ENCODE measurements at places on chromosomes 1 and 21.

GRCh38 chr1:214363386-214363785, 82.4 kb downstream of the SMYD2 start:
- no peak for DNase-seq

- DNase-seq, result no peak
Observed at GRCh38 chr1:147211577-147211976, 13.6 kb downstream of the FMO5 start.

- DNase-seq, result no peak
Observed at GRCh38 chr1:116232989-116233514, 121.9 kb downstream of the MAB21L3 start.

GRCh38 chr1:47229886-47230691, 1.9 kb downstream of the TAL1 start:
- no peak for DNase-seq

DNA sequence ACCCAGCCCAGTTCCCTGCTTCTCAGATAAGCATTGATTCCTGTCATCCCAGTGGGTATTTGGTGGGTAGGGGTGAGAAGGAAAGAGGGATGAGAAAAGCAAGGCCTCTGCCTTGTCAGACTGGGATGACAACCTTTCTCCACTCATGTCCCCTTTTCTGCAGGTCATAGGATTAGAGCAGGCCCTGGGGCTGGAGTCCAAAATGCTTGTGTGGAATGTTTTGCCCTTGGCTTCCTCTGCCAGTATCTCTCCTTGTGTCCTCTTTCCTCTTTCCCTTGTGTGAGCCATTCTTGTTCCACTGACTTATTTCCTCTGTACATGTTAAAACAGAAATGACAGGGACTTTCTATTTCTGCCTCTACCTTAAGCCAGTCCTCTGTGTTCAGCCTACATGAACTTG, 4.1 kb downstream of the ATP2B4 start:
- no peak for DNase-seq

GRCh38 chr1:53127546-53127945, 14.9 kb downstream of the SLC1A7 start:
- no peak for DNase-seq

DNA sequence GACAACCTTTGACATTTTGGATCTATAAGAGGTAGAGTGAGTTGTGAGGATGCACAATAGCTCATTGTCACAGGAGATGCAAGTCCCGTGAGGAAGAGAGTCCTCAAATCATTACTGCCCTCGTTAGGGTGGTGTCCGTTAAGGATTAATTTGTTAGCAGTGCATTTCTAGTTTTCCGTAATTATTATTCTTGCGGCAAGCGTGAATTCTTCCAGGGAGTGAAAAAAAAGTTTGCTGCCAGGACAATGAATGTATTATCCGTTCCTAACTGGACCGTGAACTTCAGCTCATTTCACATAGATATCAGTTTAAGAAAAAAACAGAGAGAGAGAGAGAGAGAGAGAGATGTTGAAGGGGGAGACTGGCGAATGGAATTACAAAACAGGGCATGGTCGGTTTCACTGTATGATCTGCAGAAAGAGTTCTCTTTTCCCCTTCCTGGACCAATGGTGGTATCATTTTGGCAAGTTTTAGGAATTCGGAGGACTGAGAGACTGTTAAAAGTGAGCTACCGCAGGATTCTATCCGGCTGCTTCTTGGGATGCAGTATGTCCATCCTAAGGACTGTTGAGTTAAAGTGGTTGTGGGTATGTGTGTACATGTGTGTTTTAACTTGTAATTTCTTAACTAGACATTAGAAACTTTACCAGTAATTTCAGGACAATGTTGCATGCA, 216.0 kb upstream of the NFIA start:
- DNase-seq, result no peak

DNA sequence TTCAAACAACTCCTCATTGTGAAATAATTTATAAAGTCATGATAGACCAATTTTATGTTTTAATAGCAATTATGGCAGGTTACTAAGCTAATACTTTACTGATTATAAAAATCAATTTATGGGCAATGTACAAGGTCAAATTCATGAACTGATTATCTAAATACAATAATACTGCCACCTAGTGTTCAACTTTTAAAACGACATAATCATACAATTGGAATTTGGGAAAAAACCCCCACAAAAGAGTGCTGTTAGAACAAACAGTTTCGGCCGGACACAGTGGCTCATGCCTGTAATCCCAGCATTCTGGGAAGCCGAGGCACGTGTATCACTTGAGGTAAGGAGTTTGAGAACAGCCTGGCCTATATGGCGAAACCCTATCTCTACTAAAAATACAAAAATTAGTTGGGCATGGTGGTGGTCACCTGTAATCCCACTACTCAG, 14.0 kb downstream of the GTF2B start:
- DNase-seq, result peak; percentile 34

GRCh38 chr1:190957565-190957964, 479.9 kb upstream of the BRINP3 start:
- DNase-seq, result no peak

- no peak for DNase-seq
Observed at GRCh38 chr1:112643080-112643479, 23.4 kb downstream of the CAPZA1 start.

DNA sequence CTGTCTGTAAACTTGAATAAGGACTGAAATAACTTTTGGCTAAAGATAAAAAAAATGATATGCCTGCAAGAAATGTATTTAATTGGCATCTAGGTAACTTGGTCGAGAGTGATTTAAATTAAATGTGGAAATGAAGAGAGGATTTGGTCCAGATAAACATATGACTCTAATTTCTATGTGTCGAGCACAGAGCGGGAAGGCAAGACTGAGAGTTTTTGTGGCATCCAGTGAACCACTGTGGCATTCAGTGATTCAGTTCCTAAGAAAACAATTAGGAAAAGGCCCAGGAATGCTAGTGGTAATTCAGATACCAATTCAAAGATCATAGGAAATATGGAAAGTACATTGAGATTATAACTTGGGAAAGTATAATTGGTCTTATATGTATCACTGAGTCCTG, 39.6 kb downstream of the PDE4B start:
- DNase-seq, result no peak

DNA sequence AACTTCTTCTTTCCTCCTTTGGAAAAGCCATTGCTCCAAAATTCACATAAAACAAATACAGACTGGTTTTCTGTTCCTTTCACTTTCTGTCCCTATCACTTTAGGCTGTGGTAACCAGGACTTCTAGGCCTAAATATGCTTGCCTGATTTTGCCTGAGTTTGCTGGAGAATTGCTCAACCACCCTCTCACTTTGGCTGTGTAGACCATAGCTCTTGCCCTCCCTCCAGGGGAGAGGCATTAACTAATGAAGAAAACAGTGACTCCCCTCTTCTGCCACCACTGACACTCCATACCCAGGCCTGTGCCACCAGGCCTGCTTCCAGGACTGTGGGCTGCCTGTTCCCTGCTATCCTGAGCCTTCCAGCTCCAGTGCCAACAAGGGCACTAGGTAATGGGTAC, 163.5 kb downstream of the TOMM20 start:
- DNase-seq, result no peak

DNA sequence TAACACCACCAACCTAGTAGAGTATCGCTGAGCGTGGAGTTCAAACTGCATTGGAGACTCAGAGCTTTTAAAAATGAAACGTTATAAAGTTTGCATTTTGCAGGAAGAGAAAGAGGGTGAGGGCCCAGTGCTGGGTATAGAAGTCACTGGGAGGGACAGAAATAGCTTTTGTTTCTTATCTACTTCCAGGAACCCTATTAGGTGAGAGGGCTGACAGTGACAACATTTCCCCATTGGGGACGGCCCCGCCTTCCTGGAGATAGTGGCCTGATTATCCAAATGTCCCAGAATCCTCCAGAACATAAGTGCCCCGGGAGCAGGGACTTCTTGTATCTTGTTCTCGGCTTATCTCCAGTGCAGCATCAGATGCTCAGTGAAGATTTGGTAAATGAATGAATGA, 574.9 kb downstream of the PTPRU start:
- no peak for DNase-seq

DNA sequence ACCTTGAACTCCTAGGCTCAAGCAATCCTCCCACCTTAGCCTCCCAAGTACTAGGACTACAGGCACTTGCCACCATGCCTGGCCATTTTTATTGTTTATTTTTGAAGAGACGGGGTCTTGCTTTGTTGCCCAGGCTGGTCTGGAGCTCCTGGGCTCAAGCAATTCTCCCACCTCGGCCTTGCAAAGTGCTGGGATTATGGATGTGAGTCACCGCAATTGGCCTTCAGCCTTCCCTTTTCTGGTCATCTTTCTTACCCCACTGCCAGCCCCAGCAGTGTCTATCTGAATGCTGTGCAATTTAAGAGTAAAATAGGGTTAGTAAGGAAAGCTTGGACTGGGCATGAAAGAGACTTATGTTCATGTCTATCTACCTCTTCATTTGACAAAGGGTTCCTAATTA, 6.1 kb upstream of the KLF17 start:
- no peak for DNase-seq

DNA sequence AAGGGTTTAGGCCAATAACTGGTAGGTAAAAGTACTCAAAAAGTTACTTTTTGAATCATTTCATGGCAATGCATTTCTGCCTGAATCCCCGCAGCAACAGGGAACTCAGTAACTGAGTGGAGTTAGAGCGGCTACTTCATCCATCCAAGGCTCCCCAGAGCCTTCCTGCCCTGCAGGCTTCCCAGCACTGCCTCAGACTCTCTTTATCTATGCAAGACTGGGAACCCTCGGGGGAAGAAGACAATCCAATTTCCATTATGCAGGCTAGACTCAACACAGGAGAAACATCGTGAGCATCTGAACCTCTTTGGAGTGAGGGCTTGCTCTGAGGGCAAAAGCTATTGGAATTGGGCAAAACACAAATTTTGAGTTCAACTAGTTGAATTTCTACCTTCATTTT, 23.1 kb downstream of the ZMYND12 start:
- no peak for DNase-seq

GRCh38 chr1:162151900-162152829, 82.7 kb downstream of the NOS1AP start:
- DNase-seq, result no peak

DNA sequence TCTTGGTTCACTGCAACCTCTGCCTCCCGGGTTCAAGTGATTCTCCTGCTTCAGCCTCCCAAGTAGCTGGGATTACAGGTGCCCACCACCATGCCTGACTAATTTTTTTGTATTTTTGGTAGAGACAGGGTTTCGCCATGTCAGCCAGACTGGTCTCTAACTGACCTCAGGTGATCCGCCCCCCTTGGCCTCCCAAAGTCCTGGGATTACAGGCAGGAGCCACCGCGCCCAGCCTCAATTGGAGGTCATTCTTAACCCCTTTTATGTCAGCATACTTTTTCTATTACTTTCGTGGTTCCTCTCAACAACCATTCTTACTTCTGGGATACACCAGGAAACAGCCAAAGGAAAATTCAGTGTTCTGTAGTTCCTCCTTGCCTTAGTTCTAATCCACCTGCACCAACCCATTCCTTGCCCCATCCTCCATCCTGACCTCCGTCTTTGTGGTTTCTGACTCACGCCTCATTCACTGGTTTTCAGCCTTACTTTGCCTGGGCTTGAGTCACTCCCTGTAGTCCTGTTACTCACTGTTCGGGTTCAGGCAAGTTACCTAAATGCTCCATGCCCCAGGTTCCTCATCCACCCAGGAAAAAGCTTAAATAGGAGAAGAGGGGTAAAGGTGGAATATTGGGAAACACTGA, 12.9 kb upstream of the BCL10 start:
- DNase-seq, result no peak

DNA sequence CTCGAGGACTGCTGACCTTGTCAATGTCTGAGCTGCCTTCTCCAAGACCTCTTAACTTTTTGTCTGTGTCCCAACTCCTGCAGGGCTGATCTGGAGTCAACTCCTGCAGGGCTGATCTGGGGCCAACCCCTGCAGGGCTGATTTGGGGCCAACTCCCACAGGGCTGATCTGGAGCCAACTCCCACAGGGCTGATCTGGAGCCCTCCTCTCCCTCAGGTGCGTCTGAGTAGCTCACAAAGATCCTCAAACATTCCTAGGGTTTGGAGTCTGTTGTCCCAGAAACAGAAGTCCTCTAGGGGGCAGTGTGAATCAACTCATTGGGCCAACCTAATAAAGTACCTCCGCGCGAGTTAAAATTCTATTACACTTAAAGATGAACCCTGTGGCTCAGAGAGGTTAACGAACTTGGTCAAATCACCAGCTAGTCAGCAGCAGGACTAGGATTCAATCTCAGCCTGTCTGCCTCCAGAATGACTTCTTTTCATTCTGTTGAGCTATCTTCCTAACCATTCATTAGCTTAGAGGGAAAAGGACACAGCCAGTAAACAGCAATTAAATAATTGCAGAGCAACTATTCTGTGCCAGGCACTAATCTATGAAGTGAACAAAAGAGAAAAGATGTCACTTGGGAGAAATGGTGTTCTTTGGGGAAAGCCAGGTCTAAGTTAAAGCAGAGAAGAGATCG, 17.2 kb upstream of the RLF start:
- DNase-seq, result peak; percentile 76

- DNase-seq, result no peak
Observed at GRCh38 chr21:45603481-45603880, 40.0 kb upstream of the PCBP3 start.

- DNase-seq, result no peak
Observed at GRCh38 chr21:45353200-45353599, 51.8 kb upstream of the COL18A1 start.

GRCh38 chr1:63638875-63639274, 45.7 kb downstream of the PGM1 start:
- DNase-seq, result no peak

DNA sequence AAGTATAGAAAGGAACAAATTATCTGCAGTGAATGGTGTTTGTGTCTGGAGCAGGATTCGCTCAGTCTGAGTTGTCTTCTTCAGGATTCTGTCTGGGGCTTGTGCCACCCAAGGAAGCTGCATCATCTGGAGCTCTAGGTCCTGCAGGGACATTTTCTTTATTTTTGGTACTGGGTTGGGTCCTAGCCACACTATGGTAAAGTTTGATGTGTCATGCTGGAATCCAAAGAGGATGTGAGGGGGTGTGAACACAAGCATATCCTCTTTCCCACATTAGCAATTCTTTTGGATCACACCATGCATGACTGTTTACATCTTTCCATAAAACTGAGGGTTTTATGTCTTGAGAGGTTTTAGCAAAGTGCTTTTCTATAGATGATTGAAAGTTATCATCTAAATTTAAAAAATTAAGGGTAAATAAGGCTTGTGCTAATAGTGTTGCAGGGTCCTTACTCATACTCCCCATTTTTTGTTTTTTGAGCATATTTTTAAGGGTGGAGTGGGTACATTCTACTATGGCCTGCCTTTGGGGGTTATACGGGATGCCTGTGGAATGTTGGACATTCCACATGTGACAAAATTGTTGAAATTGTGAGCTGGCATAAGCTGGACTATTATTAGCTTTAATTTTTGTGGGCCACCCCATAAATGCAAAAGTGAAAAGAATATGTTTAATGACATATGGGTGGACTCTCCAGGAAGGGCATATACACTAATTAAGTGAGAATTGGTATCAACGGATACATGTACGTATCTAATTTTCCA, 152.0 kb upstream of the HMCN1 start:
- no peak for DNase-seq

All from pons (tissue), 1 donor.